ENCODE measurements at places on chromosomes 1 and 21. TPM values are rescaled to one million over a fixed set of nuclear protein-coding genes. Genes with fewer than 3 reads are reported as not detected.

The TRIM45 gene
- 7.3 TPM for total RNA-seq

The PROX1 gene
- total RNA-seq: under 0.01 TPM

The LCE1C gene
- not detected for total RNA-seq

The LTN1 gene
- total RNA-seq: 23.7 TPM

The ANKRD65 gene
- total RNA-seq: 4.2 TPM

The PLPPR4 gene
- total RNA-seq: 1.9 TPM

The PTAFR gene
- 0.15 TPM for total RNA-seq

The PPIAL4G gene
- total RNA-seq: not detected

The AGMAT gene
- 0.99 TPM for total RNA-seq

The GSTM5 gene
- 6.4 TPM for total RNA-seq

The GNAT2 gene
- total RNA-seq: 0.17 TPM

The PLA2G2C gene
- total RNA-seq: not detected

The PIK3C2B gene
- total RNA-seq: 4.3 TPM

The TSSK3 gene
- total RNA-seq: 1.0 TPM

The TPR gene
- 90.3 TPM for total RNA-seq

The FLG2 gene
- total RNA-seq: not detected

The GPR52 gene
- 0.50 TPM for total RNA-seq

The SLC25A34 gene
- total RNA-seq: 0.58 TPM

The DVL1 gene
- total RNA-seq: 81.9 TPM

The GREM2 gene
- 7.7 TPM for total RNA-seq

The ESPN gene
- under 0.01 TPM for total RNA-seq

The CDC7 gene
- total RNA-seq: 7.3 TPM

The FNBP1L gene
- total RNA-seq: 6.3 TPM

The AMY2B gene
- total RNA-seq: 5.8 TPM

The NUP210L gene
- 0.15 TPM for total RNA-seq

The OR2T2 gene
- not detected for total RNA-seq

The SMYD2 gene
- total RNA-seq: 31.3 TPM

The HMGN1 gene
- total RNA-seq: 143 TPM

The FTCD gene
- 1.7 TPM for total RNA-seq

The SPRR2A gene
- not detected for total RNA-seq

The TRAF3IP3 gene
- not detected for total RNA-seq

The TMEM269 gene
- 0.15 TPM for total RNA-seq

The FAM151A gene
- not detected for total RNA-seq

The PCBP3 gene
- 1.9 TPM for total RNA-seq

The C1orf53 gene
- 2.2 TPM for total RNA-seq

The HSD3B2 gene
- total RNA-seq: not detected

The ADORA3 gene
- total RNA-seq: not detected

The PTPN14 gene
- total RNA-seq: 55.0 TPM

The SEC16B gene
- 3.1 TPM for total RNA-seq

The BACH1 gene
- total RNA-seq: 75.2 TPM

The LHX4 gene
- total RNA-seq: not detected

The HEYL gene
- not detected for total RNA-seq

The CELA3B gene
- not detected for total RNA-seq

The TTC34 gene
- 0.15 TPM for total RNA-seq

The REN gene
- total RNA-seq: not detected

All from smooth muscle cell of trachea (primary cell).